ENCODE measurements at places on chromosomes 5 and 9.

GRCh38 chr5:126456217-126456820 is 33.1 kb downstream of the GRAMD2B start:
- no peak for DNase-seq

- no peak for DNase-seq
These were observed 56.9 kb upstream of the ASS1 start for GRCh38 chr9:130387905-130388304.

GRCh38 chr5:3489239-3489843 is 106.3 kb upstream of the IRX1 start:
- no peak for DNase-seq

- DNase-seq: no peak
These were observed 865.0 kb downstream of the PTPRD start for GRCh38 chr9:9747787-9748186.

- no peak for DNase-seq
These were observed 647 bp upstream of the ADAMTSL2 start for GRCh38 chr9:133533857-133534256.

All from activated CD4-positive, alpha-beta memory T cell treated with anti-CD3 and anti-CD28 coated beads for 36 hours (primary cell).